ENCODE measurements at places on chromosomes 4 and X. TPM values are rescaled to one million over a fixed set of nuclear protein-coding genes. Genes with fewer than 3 reads are reported as not detected.

SMPX gene
- total RNA-seq, result 2.3 TPM

H2BW2 gene
- not detected for total RNA-seq

STK26 gene
- total RNA-seq, result 11.2 TPM

GLUD2 gene
- 2.5 TPM for total RNA-seq

GRCh38 chrX:153723351-153724251 lies 586 bp downstream of the BCAP31 start:
- peak overlapping the region; percentile 57 for H3K4me3 ChIP-seq
- peak; percentile 37 for DNase-seq
- H3K27ac ChIP-seq, result peak overlapping the region; percentile 89
- no peaks in the 10 kb centered on the region for H3K36me3 ChIP-seq

GRCh38 chr4:663438-664428 lies 10.3 kb downstream of the ATP5ME start:
- no peak overlapping the region for H3K27ac ChIP-seq
- DNase-seq, result peak; percentile 78
- H3K27me3 ChIP-seq, result no peaks in the 10 kb centered on the region
- H3K4me1 ChIP-seq, result peaks cover 6% of the 10 kb centered on the region
- peak overlapping the region; percentile 50 for H3K4me3 ChIP-seq

- no peaks in the 10 kb centered on the region for H3K27me3 ChIP-seq
- H3K27ac ChIP-seq, result no peak overlapping the region
- peaks cover 10% of the 10 kb centered on the region for H3K4me1 ChIP-seq
- DNase-seq, result no peak
- no peaks in the 10 kb centered on the region for H3K36me3 ChIP-seq
Measured at GRCh38 chr4:73223258-73223650, 35.3 kb downstream of the ANKRD17 start.
